Spinal cord (tissue), 10 donors: ENCODE measurements at places on chromosomes 13 and 19. TPM values are rescaled to one million over a fixed set of nuclear protein-coding genes. Genes with fewer than 3 reads are reported as not detected.

Gene TMEM147
- total RNA-seq, result 126 TPM

Gene KCNN1
- total RNA-seq, result 7.3 TPM

Gene TEX101
- not detected for total RNA-seq

Gene ZNF528
- 68.2 TPM for total RNA-seq

Gene PEX11G
- 6.0 TPM for total RNA-seq

Gene KASH5
- 1.3 TPM for total RNA-seq

Gene ADGRE3
- total RNA-seq, result not detected

Gene TPM4
- total RNA-seq, result 197 TPM

Gene FXYD7
- 12.1 TPM for total RNA-seq

Gene EDDM13
- not detected for total RNA-seq

Gene CD22
- total RNA-seq, result 13.5 TPM

Gene CEACAM3
- 1.9 TPM for total RNA-seq

Gene TUBA3C
- not detected for total RNA-seq

Gene C2CD4C
- 9.4 TPM for total RNA-seq

Gene FGF22
- total RNA-seq, result 0.72 TPM

Gene FLT3LG
- total RNA-seq, result 1.2 TPM

Gene RCBTB2
- 37.4 TPM for total RNA-seq

Gene ZNF579
- total RNA-seq, result 2.1 TPM

Gene ZIK1
- 17.4 TPM for total RNA-seq

Gene GAS6
- 41.4 TPM for total RNA-seq

Gene SYNE4
- total RNA-seq, result 0.79 TPM

Gene ZNF443
- total RNA-seq, result 10.9 TPM

Gene IGSF23
- not detected for total RNA-seq

Gene ZNF728
- 1.4 TPM for total RNA-seq

Gene ZNF491
- total RNA-seq, result 13.9 TPM

Gene LRP3
- 44.7 TPM for total RNA-seq

Gene PABPC3
- 0.28 TPM for total RNA-seq

Gene CLEC17A
- 0.50 TPM for total RNA-seq
